ENCODE measurements at places on chromosomes 7 and 10. TPM values are rescaled to one million over a fixed set of nuclear protein-coding genes. Genes with fewer than 3 reads are reported as not detected.

- DNase-seq = peak; percentile 66
These were observed 797.3 kb downstream of the XPNPEP1 start for GRCh38 chr10:109126016-109126415.

GRCh38 chr10:11431216-11431555 lies 180.3 kb downstream of the USP6NL start:
- no peak for DNase-seq

DNA sequence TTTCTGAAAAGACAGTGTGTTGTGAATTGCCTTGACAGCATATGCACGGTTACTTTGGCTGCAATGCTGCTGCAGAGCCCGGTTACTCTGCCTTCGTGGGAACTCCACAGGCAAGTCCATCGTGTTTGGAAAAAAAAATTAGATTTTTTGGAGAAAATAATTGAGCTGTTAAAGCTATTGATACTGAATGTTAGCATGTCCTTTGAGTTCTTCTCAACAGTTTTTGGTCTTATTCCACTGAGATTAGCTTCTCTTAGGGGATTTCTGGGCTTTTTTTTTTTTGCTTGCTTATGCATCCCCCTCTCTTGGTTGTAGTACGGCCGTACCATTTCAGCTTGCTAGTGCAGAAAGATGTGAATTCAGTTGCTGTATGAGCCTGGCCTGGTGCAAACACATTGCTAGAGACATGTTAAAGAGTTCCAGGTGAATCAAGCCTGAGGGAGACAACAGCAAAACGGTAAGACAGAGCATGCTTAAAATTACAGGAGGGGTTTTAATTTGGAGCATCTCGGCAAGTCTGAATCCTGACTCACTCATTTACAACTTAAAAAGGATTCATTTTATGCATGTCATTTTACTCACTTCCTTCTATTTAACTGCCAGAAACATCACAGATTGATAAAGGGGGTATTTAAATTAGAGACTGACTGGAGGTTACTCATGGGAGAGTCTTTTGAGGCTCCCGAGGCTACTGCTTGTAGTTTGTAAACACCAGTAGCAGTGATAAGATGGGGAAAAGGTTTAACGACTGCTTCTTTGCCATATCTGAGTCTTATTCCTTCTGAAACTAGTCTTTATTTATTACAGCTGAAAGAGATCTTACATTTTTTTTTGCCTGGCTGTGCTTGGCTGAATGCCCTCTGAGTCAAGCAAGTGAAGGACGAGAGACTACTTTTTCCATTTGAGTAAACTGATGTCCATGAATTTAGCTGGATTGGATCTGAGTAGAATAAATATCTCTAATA lies 113.7 kb downstream of the CDK14 start:
- DNase-seq = peak; percentile 40

- no peak for DNase-seq
These were observed 223.8 kb downstream of the KIAA1217 start for GRCh38 chr10:24432478-24433416.

DNA sequence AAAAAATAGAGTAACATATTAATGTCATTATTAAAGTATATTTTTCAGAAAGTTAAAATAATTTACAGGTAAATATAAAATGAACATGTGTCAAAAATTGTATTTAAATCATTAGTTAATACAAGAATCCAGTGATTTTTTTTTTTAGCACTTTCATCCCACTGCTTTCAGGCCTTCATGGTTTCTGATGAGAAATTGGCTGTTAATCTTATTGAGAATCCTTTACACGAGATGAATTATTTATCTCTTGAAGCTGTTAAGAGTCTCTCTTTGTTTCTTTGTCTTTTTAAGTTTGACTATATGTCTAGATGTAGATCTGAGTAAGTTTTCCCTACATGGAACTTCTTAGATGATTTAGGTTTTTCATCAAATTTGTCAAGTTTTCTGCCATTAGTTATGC lies 578.5 kb upstream of the KCND2 start:
- DNase-seq = peak; percentile 7

DNA sequence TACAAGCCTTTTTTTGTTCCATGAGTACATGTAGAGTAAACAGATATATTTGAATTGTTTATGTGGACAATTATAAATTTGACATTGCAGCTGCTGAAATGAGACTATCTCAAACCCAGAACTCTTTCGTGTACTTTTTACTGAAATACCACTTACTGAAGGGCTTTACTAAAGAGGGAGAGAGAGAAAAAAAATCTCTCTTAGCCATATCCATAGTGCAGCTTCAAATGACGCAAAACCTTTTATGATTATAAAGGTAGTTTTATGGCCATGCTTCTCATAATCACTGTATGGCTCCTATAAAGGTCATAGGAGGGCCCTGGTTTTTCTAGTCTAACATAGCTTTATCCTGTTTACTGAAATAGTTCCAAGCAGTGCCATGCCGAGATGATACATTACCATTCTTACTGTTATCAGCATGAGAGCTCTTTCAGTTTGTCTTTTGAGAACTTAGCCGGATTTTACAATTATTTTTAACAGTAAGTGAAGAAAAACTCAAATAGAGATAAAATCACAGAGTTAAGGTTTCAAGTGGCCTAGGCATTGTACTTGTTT lies 35.1 kb downstream of the KCND2 start:
- DNase-seq = no peak

GRCh38 chr10:29033311-29033940 lies 255.4 kb upstream of the LYZL1 start:
- no peak for DNase-seq

- DNase-seq = no peak
These were observed 217.7 kb upstream of the BMPER start for GRCh38 chr7:33687625-33688024.

DNA sequence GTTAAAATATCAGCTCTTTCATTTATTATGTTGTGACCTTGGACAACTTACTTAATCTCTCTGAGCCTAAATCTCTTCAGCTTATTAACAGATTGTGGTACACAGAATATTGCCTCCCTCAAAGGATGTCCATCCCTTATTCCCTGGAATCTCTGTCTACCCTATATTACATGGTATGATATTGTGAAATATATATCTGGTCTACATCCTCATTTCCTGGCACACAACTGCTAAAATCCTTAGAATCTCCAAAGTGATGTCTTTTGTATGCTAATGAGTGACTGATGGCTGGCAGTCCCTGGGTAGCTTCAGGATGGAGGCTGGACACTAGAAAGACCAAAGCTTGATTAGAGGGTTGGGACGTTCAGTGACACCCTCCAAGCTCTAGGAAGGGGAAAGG lies 25.8 kb downstream of the ZNF438 start:
- DNase-seq = no peak

GRCh38 chr10:12243864-12244620 lies 48.1 kb downstream of the CDC123 start:
- DNase-seq = no peak

DNA sequence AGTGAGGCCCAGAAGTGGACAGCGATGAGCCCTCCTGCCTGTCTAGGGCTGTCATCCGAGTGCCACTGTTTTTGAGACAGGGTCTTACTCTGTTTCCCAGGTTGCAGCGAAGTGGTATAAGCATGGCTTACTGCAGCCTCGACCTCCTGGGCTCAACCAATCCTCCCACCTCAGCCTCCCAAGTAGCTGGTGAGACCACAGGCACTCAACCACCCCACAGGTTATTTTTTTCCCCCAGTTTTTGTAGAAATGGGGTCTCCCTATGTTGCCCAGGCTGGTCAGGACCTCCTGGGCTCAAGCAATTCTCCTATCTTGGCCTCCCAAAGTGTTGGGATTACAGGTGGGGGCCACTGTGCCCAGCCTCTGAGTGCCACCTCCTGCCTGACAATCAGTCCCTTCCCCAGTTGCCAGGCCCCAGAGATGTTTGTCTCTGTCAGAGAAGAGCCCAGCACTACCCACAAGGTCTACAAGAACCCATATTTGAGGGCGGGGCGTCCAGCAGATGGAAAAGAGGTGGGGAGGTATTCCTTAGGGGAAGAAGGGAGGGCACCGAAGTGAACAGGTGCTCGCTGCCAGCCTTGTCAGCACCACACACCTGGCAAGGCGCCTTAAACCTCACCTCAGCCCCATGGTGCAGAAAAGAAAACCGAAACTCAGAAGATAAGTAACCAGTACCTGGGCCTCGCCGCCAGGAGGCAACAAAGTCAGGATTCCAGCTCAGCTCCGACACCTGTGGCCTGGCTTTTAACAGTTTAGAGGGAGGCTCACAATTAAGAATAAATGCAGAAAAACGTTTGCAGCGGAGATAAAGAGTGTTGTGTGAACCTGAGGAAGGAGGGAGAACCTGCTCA lies 77.4 kb upstream of the ANLN start:
- no peak for DNase-seq

Gene CCL26
- not detected for total RNA-seq

- DNase-seq = no peak
These were observed 253.1 kb upstream of the IGFBP3 start for GRCh38 chr7:46174196-46174580.

DNA sequence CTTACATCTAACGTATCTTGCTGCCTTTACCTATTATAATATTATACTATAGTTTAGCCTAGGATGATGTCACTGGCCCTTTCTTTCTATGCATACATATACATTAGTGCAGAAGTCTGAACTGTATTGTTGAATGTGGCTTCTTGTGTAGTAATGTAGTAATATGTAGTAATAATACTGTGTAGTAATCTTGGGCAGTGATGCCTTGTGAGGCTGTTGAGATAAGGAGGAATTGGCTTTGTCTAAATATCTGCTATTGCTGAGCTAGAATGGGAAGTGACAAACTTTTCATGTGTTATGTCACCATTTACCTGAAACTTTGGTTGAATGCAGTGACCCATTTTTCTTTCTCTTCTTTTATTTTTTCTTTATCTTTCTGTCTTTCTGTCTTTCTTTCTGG lies 11.0 kb downstream of the GLCCI1 start:
- no peak for DNase-seq

DNA sequence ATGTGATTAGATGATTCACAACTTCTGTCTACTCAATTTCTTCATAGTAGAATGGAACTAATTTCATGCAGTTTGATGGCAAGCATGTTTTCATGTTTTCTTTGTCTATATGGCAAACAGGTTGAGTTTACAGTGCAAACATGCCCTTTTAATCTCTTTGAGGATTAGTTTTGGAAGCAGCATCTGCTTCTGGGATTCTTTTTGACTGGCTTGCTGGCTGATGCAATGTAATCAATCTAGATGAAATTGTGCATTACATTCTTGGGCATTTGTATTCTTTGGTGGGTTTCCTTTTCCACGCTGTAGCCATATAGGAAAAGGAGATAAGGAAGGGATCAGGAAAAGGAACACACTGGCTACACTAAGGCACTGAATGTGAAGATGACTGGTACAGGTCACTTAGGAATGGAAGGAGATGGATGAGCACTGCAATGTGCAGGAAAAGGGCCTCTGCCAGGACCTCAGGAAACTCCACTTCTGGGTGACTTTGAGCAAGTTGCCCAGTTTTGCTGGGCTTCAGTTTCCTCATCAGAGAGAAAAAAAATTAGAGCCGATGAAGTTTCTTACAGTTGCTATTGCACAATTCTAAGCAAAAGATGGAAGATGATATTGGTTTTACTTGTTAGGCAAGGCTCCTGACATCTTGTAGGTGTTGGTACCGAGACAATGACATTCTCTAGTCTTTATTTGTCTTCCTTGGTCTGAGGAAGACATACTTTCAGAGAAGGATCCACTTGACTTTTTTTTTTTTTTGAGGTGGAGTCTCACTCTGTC lies 269.1 kb downstream of the SUGCT start:
- DNase-seq = no peak

DNA sequence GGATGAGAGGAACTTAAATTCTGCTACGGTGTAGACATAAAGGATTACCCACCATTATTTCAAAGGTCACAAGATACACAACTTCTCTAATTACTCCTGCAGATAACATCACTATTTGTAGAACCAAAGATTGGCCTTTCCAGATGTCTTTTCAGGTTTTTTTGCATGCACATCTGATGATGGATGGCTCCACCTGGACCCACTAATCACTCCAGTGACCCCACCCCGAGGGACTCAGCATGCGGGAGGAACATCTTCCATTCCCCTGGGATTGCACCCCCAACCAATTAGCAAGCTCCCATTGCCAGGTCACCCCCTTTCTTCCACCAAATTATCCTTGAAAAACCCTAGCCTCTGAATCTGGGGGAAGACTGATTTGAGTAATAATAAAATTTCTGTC lies 608.9 kb downstream of the CNTNAP2 start:
- DNase-seq = no peak

GRCh38 chr7:5528815-5529442 lies 105.3 kb upstream of the TNRC18 start:
- DNase-seq = no peak

- no peak for DNase-seq
These were observed 18.1 kb upstream of the DPYSL4 start for GRCh38 chr10:132168571-132169030.

Gene COL28A1
- total RNA-seq = 2.2 TPM

GRCh38 chr7:2926120-2926895 lies 82.2 kb upstream of the GNA12 start:
- no peak for DNase-seq

GRCh38 chr10:14926061-14926470 lies 27.8 kb downstream of the DCLRE1C start:
- DNase-seq = no peak

GRCh38 chr7:23234569-23235296 lies 11.8 kb upstream of the GPNMB start:
- DNase-seq = no peak

Gene FBXO24
- 0.21 TPM for total RNA-seq

- DNase-seq = no peak
These were observed 754.0 kb downstream of the KCNMA1 start for GRCh38 chr10:76883596-76883995.

- no peak for DNase-seq
These were observed 40.5 kb downstream of the C1QL3 start for GRCh38 chr10:16481052-16481728.

- DNase-seq = no peak
These were observed 281.7 kb downstream of the PHTF2 start for GRCh38 chr7:78080241-78080640.

GRCh38 chr10:89808842-89809241 lies 107.5 kb downstream of the KIF20B start:
- DNase-seq = no peak

Gene MACC1
- 0.05 TPM for total RNA-seq

GRCh38 chr7:151251328-151251688 lies 2.8 kb upstream of the SMARCD3 start:
- no peak for DNase-seq

GRCh38 chr10:79219322-79219957 lies 127.8 kb upstream of the PPIF start:
- peak; percentile 3 for DNase-seq

DNA sequence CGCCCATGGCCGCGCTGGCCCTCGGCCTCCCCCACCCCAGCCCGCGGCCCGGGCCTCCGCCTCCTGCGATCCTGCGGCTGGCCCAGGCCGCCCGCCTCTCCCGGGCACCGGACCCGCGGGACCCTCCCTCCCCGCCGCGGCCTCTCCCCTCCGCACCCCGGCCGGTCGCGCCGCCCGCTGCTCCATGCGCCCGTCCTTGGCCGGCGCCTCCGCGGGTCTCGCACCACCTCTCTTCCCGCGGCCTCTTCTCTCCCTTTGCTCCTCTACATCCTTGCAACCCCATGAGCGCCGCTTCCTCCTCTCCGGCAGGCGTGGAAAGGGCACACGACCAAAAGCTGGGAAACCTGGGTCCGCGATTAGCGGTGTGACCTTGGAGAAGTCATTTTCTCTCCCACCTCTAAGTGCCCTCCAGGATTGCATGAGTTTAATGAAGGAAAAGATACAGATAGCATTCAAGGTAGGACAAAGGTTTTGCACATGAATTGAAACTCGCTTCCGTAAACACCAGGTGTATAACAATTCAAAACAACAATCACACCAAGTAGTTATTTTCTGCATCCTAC lies 448 bp upstream of the SRPK2 start:
- peak; percentile 83 for DNase-seq

Measured in myocyte (in vitro differentiated cells).